ENCODE measurements at places on chromosomes 13 and 19. TPM values are rescaled to one million over a fixed set of nuclear protein-coding genes. Genes with fewer than 3 reads are reported as not detected.

DNA sequence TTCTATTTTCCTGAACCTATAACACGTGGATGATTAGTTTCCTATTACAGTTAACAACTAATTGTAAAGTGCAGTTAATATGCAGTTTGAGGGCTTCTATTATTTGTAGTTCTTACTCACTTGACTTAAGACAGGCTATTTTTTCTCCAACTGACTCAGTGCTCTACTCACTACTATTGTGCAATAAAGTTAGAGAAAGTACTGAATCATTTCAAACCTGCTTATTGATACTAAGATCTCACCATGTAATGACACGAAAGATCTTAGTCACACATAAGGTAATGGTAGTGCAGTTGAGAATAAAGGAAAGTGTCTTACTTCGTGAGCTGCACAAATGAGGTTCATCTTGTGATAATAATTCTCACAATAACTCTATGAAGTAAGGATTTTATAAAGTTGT lies 22.8 kb upstream of the ITM2B start:
- no peak for DNase-seq
- H3K27me3 ChIP-seq = peaks cover 4% of the 10 kb centered on the region
- H3K4me1 ChIP-seq = peaks cover 8% of the 10 kb centered on the region

DNA sequence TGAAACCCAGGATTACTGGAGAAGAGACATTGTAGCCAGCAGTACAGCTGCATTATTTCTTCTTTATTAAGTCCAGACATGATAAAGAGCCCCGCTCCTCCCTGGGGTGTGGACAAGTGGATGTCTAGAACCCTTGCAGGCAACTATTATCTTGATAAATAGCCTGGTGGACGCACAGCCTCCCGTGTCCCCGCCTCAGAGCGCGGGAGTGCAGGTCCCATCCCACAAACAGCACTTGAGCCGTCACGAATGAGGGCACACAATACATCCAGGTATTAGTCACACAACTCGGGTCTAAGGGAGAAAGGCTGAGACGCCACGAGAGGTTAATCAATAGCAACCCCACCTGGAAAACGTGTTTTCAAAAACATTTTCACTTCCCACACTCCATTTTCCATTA lies 213.2 kb upstream of the SOX1 start:
- H3K27me3 ChIP-seq = no peaks in the 10 kb centered on the region
- no peaks in the 10 kb centered on the region for H3K36me3 ChIP-seq
- H3K4me1 ChIP-seq = no peaks in the 10 kb centered on the region
- no peak for DNase-seq
- H3K27ac ChIP-seq = no peak overlapping the region

GRCh38 chr19:30699871-30700280 lies 327.7 kb downstream of the ZNF536 start:
- H3K36me3 ChIP-seq = no peaks in the 10 kb centered on the region
- H3K27ac ChIP-seq = no peak overlapping the region
- no peaks in the 10 kb centered on the region for H3K27me3 ChIP-seq
- H3K4me3 ChIP-seq = no peak overlapping the region
- no peaks in the 10 kb centered on the region for H3K4me1 ChIP-seq
- DNase-seq = no peak

GRCh38 chr13:113350065-113350937 lies 13.6 kb downstream of the GRTP1 start:
- no peaks in the 10 kb centered on the region for H3K27me3 ChIP-seq
- no peaks in the 10 kb centered on the region for H3K4me1 ChIP-seq
- H3K27ac ChIP-seq = no peak overlapping the region
- peaks cover 3% of the 10 kb centered on the region for H3K36me3 ChIP-seq
- DNase-seq = no peak
- no peak overlapping the region for H3K4me3 ChIP-seq

DNA sequence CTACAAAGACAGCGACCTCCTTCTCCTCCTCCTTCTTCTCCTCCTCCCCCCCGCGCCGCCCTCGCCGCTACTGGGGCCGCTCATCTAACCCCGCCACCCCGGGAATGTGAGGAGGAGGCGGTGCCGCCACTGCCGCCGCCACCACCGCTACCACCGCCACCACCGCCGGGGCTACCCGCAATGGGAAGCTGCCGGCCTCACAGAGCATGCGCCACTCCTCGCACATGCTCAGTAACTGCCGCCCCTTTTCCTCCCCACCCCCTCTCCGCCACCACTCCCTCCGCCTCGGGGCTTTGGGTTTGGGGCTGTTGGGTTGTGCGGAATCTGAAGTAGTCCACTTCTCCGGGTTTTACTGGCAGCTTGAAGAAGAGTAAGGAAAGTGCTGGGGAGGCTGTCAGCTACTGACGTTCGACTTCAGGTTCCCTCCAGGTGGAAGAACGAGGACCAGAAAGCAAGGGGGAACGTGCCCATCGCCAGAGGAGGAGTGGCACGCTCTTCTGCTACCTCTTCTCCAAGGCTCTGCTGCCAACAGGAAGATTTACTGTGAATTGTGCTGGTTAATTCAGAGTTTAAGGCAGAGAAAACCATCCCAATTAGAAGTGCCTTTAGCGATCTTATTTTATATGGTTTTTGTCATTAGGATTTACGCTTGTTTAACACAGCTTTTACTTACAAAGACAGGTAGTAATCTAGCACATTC lies at the start of gene MYCBP2:
TSS of gene MYCBP2 (minus strand) at position 190 of the 700 bp plus-strand sequence. CDS start 319 bp downstream, outside the sequence.
- H3K36me3 ChIP-seq = peaks cover 22% of the 10 kb centered on the region
- peak within 1 kb of the TSS; percentile 96 for H3K4me3 ChIP-seq
- peaks cover 1% of the 10 kb centered on the region for H3K27me3 ChIP-seq
- peak within 1 kb of the TSS; percentile 99 for H3K27ac ChIP-seq
- DNase-seq = peak; percentile 97

- H3K4me3 ChIP-seq = no peak overlapping the region
- H3K27ac ChIP-seq = no peak overlapping the region
- no peak for DNase-seq
- H3K4me1 ChIP-seq = no peaks in the 10 kb centered on the region
These were observed 39.9 kb downstream of the ITGBL1 start for GRCh38 chr13:101492251-101492910.

DNA sequence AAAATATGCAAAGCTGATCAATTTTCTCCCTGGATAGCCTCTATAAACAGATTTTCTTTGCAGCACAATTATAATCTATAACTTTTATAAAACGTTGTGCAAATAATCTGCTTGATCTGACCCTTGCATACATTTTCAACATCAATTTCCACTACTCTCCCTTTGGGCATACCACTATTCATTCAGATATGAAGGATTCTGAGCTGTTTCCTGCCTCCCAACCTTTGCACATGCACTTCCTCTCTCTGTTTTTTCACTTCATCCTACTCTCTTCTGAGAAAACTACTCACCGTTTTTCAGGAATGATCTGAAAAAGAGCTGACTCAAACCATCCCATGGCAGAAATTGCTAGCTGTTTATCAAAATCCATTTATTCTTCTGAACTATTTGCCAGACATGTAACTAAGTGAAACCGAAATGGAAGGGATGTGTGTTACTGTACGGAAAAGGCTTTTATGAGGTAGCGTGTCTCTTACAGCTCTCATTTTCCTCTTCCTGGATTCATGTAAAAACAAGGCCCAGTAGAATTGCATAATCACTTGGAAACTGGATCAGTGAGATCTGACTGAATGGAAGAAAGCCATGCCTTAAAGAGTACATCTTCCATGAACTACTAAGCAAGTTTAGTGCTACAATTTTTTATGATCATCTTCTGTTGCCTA lies 1447.3 kb upstream of the MIR17HG start:
- no peaks in the 10 kb centered on the region for H3K4me1 ChIP-seq
- H3K27me3 ChIP-seq = no peaks in the 10 kb centered on the region
- no peak overlapping the region for H3K4me3 ChIP-seq
- peaks cover 1% of the 10 kb centered on the region for H3K36me3 ChIP-seq

HRC gene
- not detected for total RNA-seq
